ENCODE measurements at places on chromosomes 3 and 15.

DNA sequence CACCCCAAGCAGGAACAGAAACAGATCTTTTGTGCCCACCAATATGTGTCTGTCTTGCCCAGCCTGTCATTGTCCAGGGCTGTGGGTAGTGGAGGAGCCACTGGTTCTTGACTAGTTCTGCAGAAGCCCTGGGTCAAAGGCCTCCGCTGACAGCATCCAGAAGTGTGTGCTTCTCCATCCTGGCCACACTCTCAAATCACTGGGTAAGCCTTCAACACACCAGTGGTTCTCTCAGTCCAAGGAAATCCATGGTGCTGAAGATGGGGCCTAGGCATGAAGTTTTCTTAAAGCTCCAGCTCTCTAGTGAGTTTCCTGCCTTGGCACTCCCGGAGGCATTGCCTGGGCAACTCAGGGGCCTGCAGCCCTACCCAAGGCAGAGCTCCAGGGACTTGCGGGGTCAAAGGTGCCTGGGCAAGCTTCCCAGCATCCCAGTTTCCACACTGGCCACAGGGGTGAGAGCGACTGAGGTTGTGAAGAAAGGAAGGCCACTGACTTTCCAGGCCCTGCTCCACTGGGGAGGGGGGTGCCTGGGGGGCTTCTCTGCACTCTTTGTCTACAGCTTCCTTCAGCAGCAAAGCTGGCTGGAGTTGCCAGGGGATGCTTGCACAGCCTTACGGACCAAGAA is 37.9 kb upstream of the RPL32 start:
- DNase-seq: no peak

- peak; percentile 54 for DNase-seq
Measured at GRCh38 chr15:48355377-48355776, 24.1 kb downstream of the DUT start.

DNA sequence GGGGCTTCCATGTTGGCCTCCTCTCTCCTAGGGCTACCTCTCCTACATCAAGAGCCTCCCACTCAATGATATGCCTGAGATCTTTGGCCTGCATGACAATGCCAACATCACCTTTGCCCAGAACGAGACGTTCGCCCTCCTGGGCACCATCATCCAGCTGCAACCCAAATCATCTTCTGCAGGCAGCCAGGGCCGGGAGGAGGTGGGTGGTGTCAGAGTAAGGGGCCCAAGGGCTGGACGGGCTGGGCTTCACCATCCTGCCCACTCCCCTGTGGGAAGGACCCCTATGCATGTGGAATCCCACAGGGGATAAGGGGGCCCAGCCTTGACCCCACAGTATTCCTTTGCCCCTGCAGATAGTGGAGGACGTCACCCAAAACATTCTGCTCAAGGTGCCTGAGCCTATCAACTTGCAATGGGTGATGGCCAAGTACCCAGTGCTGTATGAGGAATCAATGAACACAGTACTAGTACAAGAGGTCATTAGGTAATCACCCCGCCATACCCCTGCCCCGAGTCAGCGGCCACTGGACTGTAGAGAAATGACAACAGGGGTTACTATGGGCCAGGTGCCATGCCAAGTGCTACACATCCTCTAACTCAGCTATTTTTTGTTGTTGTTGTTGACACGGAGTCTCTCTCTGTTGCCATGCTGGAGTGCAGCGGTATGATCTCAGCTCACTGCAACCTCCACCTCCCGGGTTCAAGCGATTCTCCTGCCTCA is 47.1 kb downstream of the SEMA3G start:
- DNase-seq: no peak

GRCh38 chr3:150306906-150307305 is 101.2 kb upstream of the TSC22D2 start:
- no peak for DNase-seq

Data from stromal cell of bone marrow (primary cell).